ENCODE measurements at places on chromosomes 6 and 20. TPM values are rescaled to one million over a fixed set of nuclear protein-coding genes. Genes with fewer than 3 reads are reported as not detected.

CST4 gene
- total RNA-seq: not detected

FAM217A gene
- total RNA-seq: not detected

DOK5 gene
- not detected for total RNA-seq

SIRPD gene
- not detected for total RNA-seq

SDCBP2 gene
- 11.3 TPM for total RNA-seq

TCP11 gene
- not detected for total RNA-seq

PHF10 gene
- total RNA-seq: 9.3 TPM

SERPINB6 gene
- 69.9 TPM for total RNA-seq

SLC52A3 gene
- total RNA-seq: not detected

SLC17A3 gene
- not detected for total RNA-seq

LY86 gene
- not detected for total RNA-seq

SNRPB2 gene
- total RNA-seq: 73.8 TPM

POPDC3 gene
- total RNA-seq: 20.1 TPM

ABHD16B gene
- total RNA-seq: not detected

TCF21 gene
- total RNA-seq: not detected

FKBP5 gene
- total RNA-seq: 57.5 TPM

SLC17A1 gene
- total RNA-seq: not detected

RAD21L1 gene
- total RNA-seq: not detected

USP49 gene
- 0.30 TPM for total RNA-seq

SNAI1 gene
- total RNA-seq: 0.04 TPM

NAPB gene
- total RNA-seq: 2.1 TPM

HDGFL1 gene
- not detected for total RNA-seq

HLA-DRA gene
- total RNA-seq: not detected

POU3F2 gene
- total RNA-seq: not detected

BEND6 gene
- total RNA-seq: 1.2 TPM

All from hair follicular keratinocyte (primary cell).